RPMI7951 (cell line): ENCODE measurements at places on chromosomes 7 and 10. TPM values are rescaled to one million over a fixed set of nuclear protein-coding genes. Genes with fewer than 3 reads are reported as not detected.

NPY gene
- total RNA-seq, result not detected in 2 replicates

CASP2 gene
- 8.8 and 15.1 TPM in 2 replicates for total RNA-seq

APBB1IP gene
- 6.4 TPM in 2 replicates for total RNA-seq

CALHM3 gene
- total RNA-seq, result 6.8 and 8.2 TPM in 2 replicates

ZNF138 gene
- 7.0 and 8.8 TPM in 2 replicates for total RNA-seq

DOCK1 gene
- total RNA-seq, result 15.7 and 17.4 TPM in 2 replicates

GPR141 gene
- total RNA-seq, result not detected in 2 replicates

LRRN3 gene
- 2.4 and 3.4 TPM in 2 replicates for total RNA-seq

TMEM229A gene
- total RNA-seq, result not detected in 2 replicates

CYP2C19 gene
- total RNA-seq, result 0.12 and 0.29 TPM in 2 replicates

ITGA8 gene
- total RNA-seq, result 6.7 and 7.6 TPM in 2 replicates

COBL gene
- total RNA-seq, result not detected in 2 replicates

CYP2C18 gene
- total RNA-seq, result not detected in 2 replicates

SLC29A4 gene
- 0.78 and 1.4 TPM in 2 replicates for total RNA-seq

LRRD1 gene
- total RNA-seq, result not detected in 2 replicates

CLEC5A gene
- not detected in 2 replicates for total RNA-seq

AGMO gene
- total RNA-seq, result 1.1 and 1.4 TPM in 2 replicates

MOGAT3 gene
- total RNA-seq, result not detected in 2 replicates

GPR158 gene
- total RNA-seq, result 10.0 and 13.7 TPM in 2 replicates

SLC39A12 gene
- total RNA-seq, result not detected in 2 replicates

VPS26A gene
- total RNA-seq, result 38.5 and 46.7 TPM in 2 replicates

GIMAP8 gene
- 0.12 TPM in 1 of 2 replicates, not detected in the other for total RNA-seq

HOXA6 gene
- total RNA-seq, result 1.8 and 7.2 TPM in 2 replicates

GIMAP7 gene
- not detected in 2 replicates for total RNA-seq

EGR2 gene
- 2.3 and 5.9 TPM in 2 replicates for total RNA-seq

CALHM1 gene
- total RNA-seq, result not detected in 2 replicates

TNRC18 gene
- total RNA-seq, result 18.9 and 22.7 TPM in 2 replicates

OR2F2 gene
- total RNA-seq, result not detected in 2 replicates

NOC3L gene
- total RNA-seq, result 31.6 and 40.4 TPM in 2 replicates

ASZ1 gene
- total RNA-seq, result not detected in 2 replicates

NUPR2 gene
- total RNA-seq, result not detected in 2 replicates

CRCP gene
- total RNA-seq, result 27.0 and 31.5 TPM in 2 replicates

ABCB1 gene
- under 0.01 and 0.68 TPM in 2 replicates for total RNA-seq

ENTPD1 gene
- 0.20 TPM in 1 of 2 replicates, not detected in the other for total RNA-seq

DNAJB9 gene
- total RNA-seq, result 25.1 and 32.2 TPM in 2 replicates

NEBL gene
- under 0.01 TPM in 1 of 2 replicates, not detected in the other for total RNA-seq

FOXP2 gene
- 0.10 TPM in 1 of 2 replicates, not detected in the other for total RNA-seq

CFAP46 gene
- not detected in 2 replicates for total RNA-seq

HMX3 gene
- not detected in 2 replicates for total RNA-seq

SEMA3D gene
- total RNA-seq, result 2.4 and 2.6 TPM in 2 replicates

HUS1 gene
- 22.0 and 33.9 TPM in 2 replicates for total RNA-seq

ATRNL1 gene
- 0.12 and 0.39 TPM in 2 replicates for total RNA-seq

PPP1R3C gene
- total RNA-seq, result not detected in 2 replicates

HOXA2 gene
- 0.84 and 1.1 TPM in 2 replicates for total RNA-seq

OR13A1 gene
- total RNA-seq, result not detected in 2 replicates

HIPK2 gene
- 7.5 and 8.3 TPM in 2 replicates for total RNA-seq

RPEL1 gene
- 0.10 and 0.12 TPM in 2 replicates for total RNA-seq
